ENCODE measurements at places on chromosomes 1 and 21.

DNA sequence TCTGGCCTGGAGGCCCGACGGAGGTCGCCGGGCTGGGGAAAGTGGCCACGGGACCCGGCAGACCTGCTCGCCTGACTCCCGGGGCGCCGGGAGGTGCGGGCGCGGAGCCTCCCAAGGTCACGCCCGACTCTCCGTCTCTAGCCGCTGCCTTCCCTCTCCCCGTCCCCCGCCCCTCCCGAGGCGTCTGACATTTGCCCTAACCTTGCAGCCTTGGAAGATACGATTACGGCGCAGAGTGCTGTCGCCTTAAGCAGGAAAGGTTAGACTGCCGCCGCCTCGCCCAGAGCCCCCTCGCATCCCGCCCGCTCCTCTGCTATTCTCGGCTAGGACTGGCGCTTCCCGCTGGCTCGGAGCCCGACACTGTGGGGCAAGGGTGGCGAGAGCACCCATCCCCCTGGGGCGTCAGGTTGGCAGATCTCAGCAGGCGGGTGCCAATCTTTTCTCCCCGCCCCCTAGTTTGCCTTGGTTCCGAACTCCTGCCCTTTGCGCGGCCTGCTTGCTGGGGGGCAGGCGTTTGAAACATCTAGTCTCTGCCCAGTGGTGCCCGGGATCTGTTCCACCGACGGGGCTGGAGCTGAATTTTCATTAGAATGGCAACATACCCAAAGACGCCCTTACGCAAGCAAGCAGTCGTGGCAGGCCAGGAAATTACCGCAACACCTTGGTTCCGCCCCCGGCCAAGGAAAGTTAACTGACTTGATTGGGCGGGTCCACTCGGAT, 835 bp downstream of the PGM1 start:
- DNase-seq, result peak; percentile 86

DNA sequence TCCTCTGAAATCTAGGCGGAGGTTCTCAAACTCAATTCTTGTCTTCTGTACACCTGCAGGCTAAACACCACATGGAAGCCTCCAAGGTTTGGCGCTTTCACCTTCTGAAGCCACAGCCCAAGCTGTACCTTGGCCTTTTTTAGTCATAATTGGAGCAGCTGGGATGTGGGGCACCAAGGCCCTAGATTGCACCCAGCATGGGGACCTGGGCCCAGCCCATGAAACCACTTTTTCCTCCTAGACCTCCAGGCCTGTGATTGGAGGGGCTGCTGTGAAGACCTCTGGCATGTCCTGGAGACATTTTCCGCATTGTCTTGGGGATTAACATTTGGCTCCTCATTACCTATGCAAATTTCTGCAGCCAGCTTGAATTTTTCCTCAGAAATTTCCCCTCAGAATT, 181.0 kb downstream of the TYW3 start:
- no peak for DNase-seq

GRCh38 chr1:84797603-84798002, 95.4 kb downstream of the LPAR3 start:
- no peak for DNase-seq

GRCh38 chr1:219090607-219091006, 83.1 kb upstream of the LYPLAL1 start:
- no peak for DNase-seq

DNA sequence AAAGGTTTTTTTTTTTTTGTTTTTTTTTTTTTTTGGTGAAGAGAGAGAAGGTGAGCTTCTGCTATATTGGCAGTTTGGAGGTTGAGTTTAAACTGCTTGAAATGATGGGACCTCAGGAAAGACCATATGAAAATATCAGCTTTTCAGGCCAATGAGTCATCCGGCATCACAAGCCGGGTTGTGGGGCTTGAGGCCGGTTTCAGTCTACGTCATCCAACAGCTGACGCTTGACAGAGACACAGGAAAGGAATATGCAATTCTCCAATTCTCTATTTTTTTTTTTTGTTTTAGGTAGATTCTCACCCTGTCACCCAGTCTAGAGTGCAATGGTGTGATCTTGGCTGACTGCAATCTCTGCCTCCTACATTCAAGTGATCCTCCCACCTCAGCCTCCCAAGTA, 52.4 kb downstream of the KCNJ6 start:
- no peak for DNase-seq

GRCh38 chr1:47627016-47627415, 189.2 kb downstream of the FOXD2 start:
- DNase-seq, result no peak

DNA sequence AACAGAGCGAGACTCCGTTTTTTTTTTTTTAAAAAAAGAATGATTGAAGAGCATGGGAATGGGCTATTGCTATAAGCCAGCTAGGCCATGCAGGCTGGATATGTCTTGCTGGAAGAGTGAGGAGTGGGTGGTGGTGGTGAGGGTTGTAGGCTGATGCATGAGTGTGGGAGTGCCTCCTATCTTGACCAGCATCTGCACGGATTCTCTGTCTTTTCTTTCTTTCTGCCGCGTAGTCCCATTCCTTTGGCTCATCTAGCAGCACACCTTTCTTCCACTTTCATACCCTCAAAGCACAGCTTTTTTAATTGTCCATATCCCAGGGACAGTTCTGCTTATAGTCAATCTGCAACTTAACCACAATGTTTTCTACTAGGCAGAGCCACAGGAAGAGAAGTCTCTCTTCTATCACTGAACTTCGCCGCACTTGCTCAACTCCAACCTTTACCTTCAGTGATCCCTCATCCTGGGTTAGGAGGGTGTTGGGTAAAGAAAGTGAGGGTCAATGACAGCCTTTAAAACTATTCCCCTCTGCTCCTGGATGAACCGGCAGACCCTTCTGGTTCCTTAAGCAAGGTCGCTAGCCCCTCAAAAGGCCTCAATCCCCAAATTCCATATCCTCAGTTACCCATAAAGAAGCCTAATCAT, 15.2 kb downstream of the ADCY10 start:
- no peak for DNase-seq

GRCh38 chr1:201553496-201554189, 14.7 kb downstream of the NAV1 start:
- no peak for DNase-seq

DNA sequence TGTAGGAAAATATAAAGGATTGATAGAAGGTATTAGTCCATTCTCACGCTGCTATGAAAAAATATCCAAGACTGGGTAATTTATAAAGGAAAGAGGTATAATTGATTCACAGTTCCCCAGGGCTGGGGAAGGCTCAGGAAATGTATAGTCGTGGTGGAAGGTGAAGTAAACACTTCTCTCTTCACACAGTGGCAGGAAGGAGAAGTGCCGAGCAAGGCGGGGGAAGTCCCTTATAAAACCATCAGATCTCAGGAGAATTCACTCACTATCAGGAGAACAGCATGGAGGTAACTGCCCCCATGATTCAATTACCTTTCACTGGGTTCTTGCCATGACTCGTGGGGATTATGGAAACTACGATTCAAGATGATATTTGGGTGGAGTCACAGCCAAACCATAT, 1806.0 kb downstream of the MRPL39 start:
- no peak for DNase-seq

DNA sequence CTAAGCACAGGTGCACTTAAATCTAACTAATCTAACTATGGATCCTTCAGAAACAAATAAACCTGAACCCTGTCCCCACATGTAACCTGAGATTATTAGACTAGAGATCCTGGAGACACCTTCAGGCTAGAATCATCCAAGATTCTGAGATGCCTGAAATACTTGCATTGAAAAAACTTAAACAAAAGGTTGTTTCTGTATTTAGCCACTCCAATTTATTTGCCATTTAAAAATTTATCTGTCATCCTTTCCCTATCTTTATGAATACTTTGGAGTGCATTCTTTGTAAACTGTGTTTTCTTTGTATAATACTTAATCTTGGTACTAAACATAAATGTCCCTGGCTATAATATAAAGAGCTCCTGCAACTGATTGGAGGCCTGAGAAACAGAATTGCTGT, 270.7 kb downstream of the NCAM2 start:
- DNase-seq, result no peak

DNA sequence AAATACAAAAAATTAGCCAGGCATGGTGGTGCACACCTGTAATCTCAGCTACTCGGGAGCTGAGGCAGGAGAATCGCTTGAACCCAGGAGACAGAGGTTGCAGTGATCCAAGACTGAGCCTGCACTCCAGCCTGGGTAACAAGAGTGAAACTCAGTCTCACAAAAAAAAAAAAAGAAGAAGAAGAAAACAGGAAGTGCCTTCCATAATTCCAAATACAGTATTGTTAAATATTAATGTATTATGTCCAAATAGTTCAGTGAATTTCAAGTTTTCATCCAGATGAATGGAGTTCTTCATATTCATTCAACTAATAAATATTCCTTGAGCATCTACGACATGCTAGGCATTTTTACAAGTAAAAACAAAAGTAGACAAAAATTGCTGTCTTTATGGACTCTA, 33.3 kb downstream of the PLEKHO1 start:
- no peak for DNase-seq

GRCh38 chr1:157170677-157171515, 32.7 kb upstream of the ETV3 start:
- no peak for DNase-seq

DNA sequence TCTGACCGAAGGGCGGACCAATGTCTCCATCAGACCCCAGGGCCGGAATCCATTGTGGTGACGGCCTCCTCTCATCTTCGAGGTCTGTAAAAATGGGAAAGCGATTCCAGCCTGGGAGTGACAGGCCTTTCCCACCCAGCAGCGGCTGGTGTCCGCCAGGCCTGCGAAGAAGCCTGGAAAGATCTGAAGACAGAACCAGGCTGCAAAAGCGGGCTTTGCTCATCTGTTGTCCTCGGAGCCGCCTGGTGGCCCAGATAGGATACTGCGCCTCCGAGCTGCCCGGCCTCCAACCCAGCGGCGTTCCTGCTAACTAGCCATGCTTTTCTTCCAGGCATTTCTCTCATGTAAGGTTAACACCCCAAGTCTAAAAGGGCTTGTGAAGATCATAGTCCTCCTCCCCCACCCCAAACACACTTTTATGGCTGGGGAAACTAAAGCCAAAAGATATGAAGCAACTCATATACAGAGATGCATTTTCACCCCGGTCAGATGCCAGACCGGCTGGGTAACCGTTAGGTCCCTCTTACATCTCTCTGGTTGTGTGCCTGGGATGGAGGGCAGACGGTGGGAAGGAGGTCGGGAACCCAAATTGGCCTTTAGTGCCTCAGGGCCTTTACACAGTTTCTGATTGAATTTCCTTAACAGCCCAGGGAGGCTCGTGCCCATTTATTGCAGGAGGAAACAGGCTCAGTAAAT, 1.9 kb upstream of the DHRS3 start:
- DNase-seq, result peak; percentile 97

GRCh38 chr21:36888466-36888865, 78.0 kb downstream of the HLCS start:
- no peak for DNase-seq

- no peak for DNase-seq
Measured at GRCh38 chr1:5917281-5917590, 75.0 kb downstream of the NPHP4 start.

DNA sequence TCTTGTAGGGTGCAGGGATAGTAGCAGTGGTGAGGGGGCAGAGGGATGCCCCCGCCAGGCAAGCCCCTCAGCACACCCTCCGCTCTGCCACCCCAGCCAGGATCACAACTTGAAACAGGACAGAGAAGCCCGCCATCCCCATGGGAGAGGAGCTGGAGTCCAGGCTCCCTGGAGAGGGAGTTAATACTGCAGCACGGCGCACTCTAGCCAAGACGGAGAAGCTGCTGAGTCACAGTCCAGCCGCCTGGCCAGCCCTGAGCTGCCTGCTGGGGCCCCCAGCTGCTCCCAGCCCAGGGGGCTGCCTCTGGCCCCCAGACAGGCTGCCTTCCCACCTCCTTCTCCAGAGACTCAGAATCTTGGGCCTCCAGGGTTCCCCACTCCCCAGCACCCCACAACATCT, 87.2 kb downstream of the SYT2 start:
- no peak for DNase-seq

- DNase-seq, result no peak
Measured at GRCh38 chr1:150960646-150961045, 14.0 kb downstream of the CERS2 start.

GRCh38 chr21:26405735-26406361, 167.2 kb downstream of the CYYR1 start:
- DNase-seq, result peak; percentile 9

- peak; percentile 14 for DNase-seq
Measured at GRCh38 chr1:212690816-212691403, 8.7 kb downstream of the BATF3 start.

DNA sequence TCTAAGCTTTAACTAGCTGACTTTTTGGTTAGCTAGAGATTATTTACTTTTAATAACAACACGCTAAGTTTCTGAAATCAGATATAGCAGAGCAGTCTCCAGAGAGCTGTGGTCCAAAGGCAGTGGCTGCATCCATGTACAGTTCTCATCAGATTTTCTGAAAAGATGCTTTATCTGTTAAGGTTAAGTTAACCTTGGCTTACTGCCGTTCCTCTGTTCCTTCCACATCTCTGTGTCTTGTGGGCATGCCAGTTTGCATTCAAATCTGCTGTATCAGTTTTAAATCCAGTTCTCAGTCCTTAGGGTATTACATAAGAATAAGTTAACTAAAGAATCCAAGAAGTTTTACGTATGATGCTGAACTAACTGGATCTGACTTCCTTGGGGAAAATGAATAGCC, 46.8 kb downstream of the SPATA46 start:
- DNase-seq, result no peak

- DNase-seq, result no peak
Measured at GRCh38 chr1:228445490-228445842, 28.8 kb upstream of the TRIM17 start.
